ENCODE measurements at places on chromosomes 2 and 18. TPM values are rescaled to one million over a fixed set of nuclear protein-coding genes. Genes with fewer than 3 reads are reported as not detected.

DNA sequence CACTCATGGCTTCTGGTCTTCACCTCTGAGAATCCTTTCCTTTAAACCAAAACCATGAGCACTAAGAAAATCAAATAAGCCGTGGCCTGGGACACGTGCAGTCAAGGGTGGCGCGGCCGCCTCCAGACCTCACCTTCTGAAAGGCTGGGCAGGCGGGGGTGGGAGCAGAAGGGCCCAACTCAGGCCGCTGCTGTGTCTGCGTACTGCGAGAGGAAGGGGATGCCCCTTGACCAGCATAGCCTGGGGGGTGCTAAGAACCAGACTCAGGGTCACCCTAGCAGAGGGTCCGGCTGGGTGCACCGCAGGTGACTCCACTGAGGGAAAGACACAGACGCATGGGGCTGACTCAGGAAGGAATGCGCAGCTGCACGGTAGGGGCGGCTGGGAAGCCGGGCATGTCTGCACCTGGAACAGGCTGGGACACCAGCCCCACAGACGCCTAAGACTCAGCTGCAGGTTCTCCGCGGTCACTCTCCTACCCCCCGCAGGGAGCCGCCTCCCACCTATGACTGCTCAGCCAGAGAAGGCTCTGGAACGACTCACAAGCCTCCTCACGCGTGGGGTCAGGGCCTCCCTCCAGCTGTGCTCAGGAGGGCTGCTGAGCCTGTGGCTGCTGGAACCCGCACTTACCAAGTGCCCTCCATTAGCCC is 432.4 kb upstream of the MYT1L start:
- no peak for DNase-seq

DNA sequence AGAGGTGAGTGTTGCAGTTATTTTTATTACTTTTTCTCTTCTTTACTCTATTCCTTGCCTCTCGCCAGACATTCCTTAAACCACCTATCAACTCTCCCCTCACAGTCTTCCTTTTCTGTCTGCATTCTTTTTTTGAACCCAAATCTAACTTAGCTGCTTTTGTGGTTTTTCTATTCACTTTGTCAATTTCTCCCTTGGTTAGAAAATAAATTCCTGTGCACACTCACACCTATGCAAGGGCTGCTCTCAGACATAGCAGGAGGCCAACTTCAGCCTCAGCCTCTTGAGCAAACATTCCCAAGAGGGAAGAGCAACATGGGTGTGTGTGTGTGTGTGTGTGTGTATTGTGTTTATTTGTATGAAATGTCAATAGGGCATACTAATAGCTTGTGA is 808.6 kb downstream of the RNF144A start:
- DNase-seq, result no peak

- DNase-seq, result no peak
Observed at GRCh38 chr2:40458271-40458794, 6.4 kb upstream of the SLC8A1 start.

- no peak for DNase-seq
Observed at GRCh38 chr2:15432642-15433256, 128.4 kb downstream of the NBAS start.

FAHD2B gene
- 17.9 TPM for total RNA-seq

TXNDC9 gene
- 29.0 TPM for total RNA-seq

All from naive thymus-derived CD8-positive, alpha-beta T cell (primary cell).